ENCODE measurements at places on chromosomes 3 and 15. TPM values are rescaled to one million over a fixed set of nuclear protein-coding genes. Genes with fewer than 3 reads are reported as not detected.
A peak's percentile ranks its signal among the peaks of the same experiment; 100 is the strongest.

- H3K4me1 ChIP-seq, result peaks cover 15% of the 10 kb centered on the region
- peaks cover 2% of the 10 kb centered on the region for H3K36me3 ChIP-seq
- H3K4me3 ChIP-seq, result no peak overlapping the region
- no peaks in the 10 kb centered on the region for H3K27me3 ChIP-seq
- DNase-seq, result no peak
Measured at GRCh38 chr3:71162221-71162620, 421.3 kb downstream of the FOXP1 start.

- H3K4me1 ChIP-seq, result no peaks in the 10 kb centered on the region
- H3K27me3 ChIP-seq, result peaks cover 3% of the 10 kb centered on the region
- no peak overlapping the region for H3K4me3 ChIP-seq
Measured at GRCh38 chr3:98406034-98406433, 15.6 kb downstream of the OR5K3 start.

- H3K4me1 ChIP-seq, result peaks cover 9% of the 10 kb centered on the region
- no peak overlapping the region for H3K4me3 ChIP-seq
- no peaks in the 10 kb centered on the region for H3K36me3 ChIP-seq
- peaks cover 2% of the 10 kb centered on the region for H3K27me3 ChIP-seq
- H3K27ac ChIP-seq, result no peak overlapping the region
Measured at GRCh38 chr15:98767692-98768091, 119.4 kb downstream of the IGF1R start.

GRCh38 chr3:21328711-21329390 is 422.2 kb downstream of the ZNF385D start:
- no peaks in the 10 kb centered on the region for H3K27me3 ChIP-seq
- H3K27ac ChIP-seq, result no peak overlapping the region
- no peaks in the 10 kb centered on the region for H3K36me3 ChIP-seq
- no peak for DNase-seq
- no peak overlapping the region for H3K4me3 ChIP-seq

DNA sequence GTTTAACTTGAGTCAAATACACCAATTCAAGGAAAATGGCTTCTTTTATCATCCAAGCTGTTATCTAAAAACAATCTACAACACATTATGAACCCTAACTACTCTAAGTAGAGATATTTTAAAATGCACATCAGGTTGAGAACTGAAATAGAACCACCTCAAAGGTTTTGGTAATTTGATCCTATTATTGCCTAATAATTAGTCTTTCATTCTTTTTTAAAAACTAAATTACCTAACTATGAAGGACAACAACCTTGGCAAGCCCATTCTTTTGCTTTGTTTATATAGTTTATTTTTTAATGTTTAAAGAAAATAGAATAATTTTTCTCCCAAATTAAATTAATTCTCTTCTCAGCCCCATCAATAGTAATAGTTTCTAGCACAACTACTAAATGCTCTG is 61.1 kb upstream of the PPIB start:
- H3K4me1 ChIP-seq, result peaks cover 13% of the 10 kb centered on the region
- H3K4me3 ChIP-seq, result no peak overlapping the region
- no peak overlapping the region for H3K27ac ChIP-seq
- H3K36me3 ChIP-seq, result peaks cover 8% of the 10 kb centered on the region
- H3K27me3 ChIP-seq, result peaks cover 2% of the 10 kb centered on the region

GRCh38 chr3:20462723-20463122 is 276.7 kb upstream of the SGO1 start:
- H3K27me3 ChIP-seq, result no peaks in the 10 kb centered on the region
- no peaks in the 10 kb centered on the region for H3K4me1 ChIP-seq
- no peak overlapping the region for H3K4me3 ChIP-seq
- no peaks in the 10 kb centered on the region for H3K36me3 ChIP-seq
- DNase-seq, result no peak
- no peak overlapping the region for H3K27ac ChIP-seq

DNA sequence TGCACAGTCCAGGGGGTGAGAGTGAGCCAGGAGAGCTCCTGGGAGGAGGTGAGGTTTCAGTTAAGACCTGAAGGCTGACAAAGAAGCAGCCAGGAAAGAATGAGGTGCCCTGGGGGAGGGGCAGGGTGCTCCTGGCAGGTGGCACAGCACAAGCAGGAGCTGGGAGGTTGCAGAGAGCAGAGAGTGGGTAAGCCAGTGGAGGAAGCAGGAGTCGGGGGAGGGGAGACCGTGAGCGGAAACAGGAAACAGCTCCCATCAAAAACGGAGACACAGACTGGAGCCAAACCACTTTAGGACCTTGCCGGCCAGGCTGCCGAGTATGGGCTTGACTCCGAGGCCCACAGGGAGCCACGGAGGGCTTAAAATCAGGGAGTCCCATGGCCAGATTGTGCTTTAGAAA is 12.1 kb upstream of the FBLN2 start:
- no peak overlapping the region for H3K4me3 ChIP-seq
- peaks cover 18% of the 10 kb centered on the region for H3K27me3 ChIP-seq
- peaks cover 5% of the 10 kb centered on the region for H3K4me1 ChIP-seq
- no peak for DNase-seq
- no peak overlapping the region for H3K27ac ChIP-seq

GRCh38 chr3:152466784-152467183 is 198.1 kb downstream of the MBNL1 start:
- H3K27ac ChIP-seq, result no peak overlapping the region
- peaks cover 15% of the 10 kb centered on the region for H3K36me3 ChIP-seq
- no peak for DNase-seq
- no peaks in the 10 kb centered on the region for H3K27me3 ChIP-seq
- H3K4me1 ChIP-seq, result peaks cover 6% of the 10 kb centered on the region
- no peak overlapping the region for H3K4me3 ChIP-seq

GRCh38 chr3:54146506-54147239 is 24.3 kb downstream of the CACNA2D3 start:
- no peak for DNase-seq
- H3K36me3 ChIP-seq, result no peaks in the 10 kb centered on the region
- H3K27me3 ChIP-seq, result no peaks in the 10 kb centered on the region
- H3K4me1 ChIP-seq, result no peaks in the 10 kb centered on the region

DNA sequence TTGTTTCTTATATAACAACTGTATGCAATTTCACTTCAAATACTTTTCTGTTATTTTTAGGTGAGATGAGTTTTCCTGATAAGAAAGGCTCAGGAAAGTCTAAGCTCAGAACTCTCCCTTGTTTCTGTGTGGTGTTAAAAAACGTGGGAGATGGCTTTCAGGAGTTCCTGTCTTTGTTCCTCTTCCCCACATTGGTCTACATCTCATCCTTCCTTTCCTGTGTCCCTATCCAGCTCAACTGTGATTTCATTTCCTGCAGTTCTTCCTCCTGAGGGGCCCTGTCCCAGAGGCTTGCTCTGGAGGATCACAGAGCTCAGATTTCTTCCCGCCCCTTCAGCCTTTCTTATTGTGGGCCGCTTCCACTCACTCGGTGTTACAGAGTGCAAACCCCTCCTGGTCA is 11.2 kb downstream of the SEC13 start:
- no peak overlapping the region for H3K27ac ChIP-seq
- peaks cover 70% of the 10 kb centered on the region for H3K36me3 ChIP-seq
- H3K4me3 ChIP-seq, result no peak overlapping the region
- H3K27me3 ChIP-seq, result no peaks in the 10 kb centered on the region
- no peak for DNase-seq

- H3K4me3 ChIP-seq, result peak overlapping the region; percentile 59
- H3K27ac ChIP-seq, result peak overlapping the region; percentile 97
- no peak for DNase-seq
- H3K36me3 ChIP-seq, result peaks cover 51% of the 10 kb centered on the region
- H3K27me3 ChIP-seq, result no peaks in the 10 kb centered on the region
Measured at GRCh38 chr3:4841776-4842440, 137.3 kb upstream of the BHLHE40 start.

GRCh38 chr3:133113526-133113925 is 75.3 kb downstream of the TMEM108 start:
- no peak for DNase-seq
- H3K4me1 ChIP-seq, result no peaks in the 10 kb centered on the region
- H3K36me3 ChIP-seq, result no peaks in the 10 kb centered on the region
- H3K4me3 ChIP-seq, result no peak overlapping the region
- H3K27me3 ChIP-seq, result peaks cover 7% of the 10 kb centered on the region

- H3K36me3 ChIP-seq, result no peaks in the 10 kb centered on the region
- no peak overlapping the region for H3K4me3 ChIP-seq
- DNase-seq, result no peak
- no peak overlapping the region for H3K27ac ChIP-seq
- H3K27me3 ChIP-seq, result peaks cover 10% of the 10 kb centered on the region
Measured at GRCh38 chr3:44061961-44062360, 179.7 kb upstream of the TOPAZ1 start.

DNA sequence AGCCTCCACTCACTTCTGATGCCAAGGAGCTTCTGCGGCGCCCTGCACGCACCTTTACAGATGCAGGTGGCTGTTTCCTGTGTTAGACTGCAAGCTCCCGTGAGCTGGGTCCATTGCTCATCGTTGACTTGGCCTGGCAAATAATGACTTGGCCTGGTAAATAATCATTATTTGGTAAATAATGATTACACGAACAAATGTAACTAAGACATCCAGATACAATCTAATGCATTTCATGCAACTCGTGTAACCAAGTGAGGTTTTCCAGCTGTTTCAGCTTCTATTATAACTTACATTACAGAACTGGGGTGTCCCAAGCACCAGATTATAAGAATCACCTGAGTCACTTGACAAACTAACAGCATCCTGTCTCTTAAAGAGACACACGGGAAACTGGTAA is 92.1 kb upstream of the BHLHE40 start:
- H3K4me1 ChIP-seq, result peaks cover 46% of the 10 kb centered on the region
- DNase-seq, result no peak
- H3K27me3 ChIP-seq, result no peaks in the 10 kb centered on the region
- no peak overlapping the region for H3K4me3 ChIP-seq
- H3K36me3 ChIP-seq, result peaks cover 12% of the 10 kb centered on the region

- no peak for DNase-seq
- H3K4me3 ChIP-seq, result no peak overlapping the region
- H3K27ac ChIP-seq, result no peak overlapping the region
- peaks cover 23% of the 10 kb centered on the region for H3K27me3 ChIP-seq
- H3K36me3 ChIP-seq, result no peaks in the 10 kb centered on the region
- no peaks in the 10 kb centered on the region for H3K4me1 ChIP-seq
Measured at GRCh38 chr3:157501863-157502262, 1.4 kb downstream of the VEPH1 start.

- no peak overlapping the region for H3K27ac ChIP-seq
- peaks cover 68% of the 10 kb centered on the region for H3K27me3 ChIP-seq
- DNase-seq, result no peak
- peaks cover 9% of the 10 kb centered on the region for H3K36me3 ChIP-seq
- H3K4me3 ChIP-seq, result no peak overlapping the region
- H3K4me1 ChIP-seq, result no peaks in the 10 kb centered on the region
Measured at GRCh38 chr3:147392625-147392946, 13.8 kb downstream of the ZIC4 start.

DNA sequence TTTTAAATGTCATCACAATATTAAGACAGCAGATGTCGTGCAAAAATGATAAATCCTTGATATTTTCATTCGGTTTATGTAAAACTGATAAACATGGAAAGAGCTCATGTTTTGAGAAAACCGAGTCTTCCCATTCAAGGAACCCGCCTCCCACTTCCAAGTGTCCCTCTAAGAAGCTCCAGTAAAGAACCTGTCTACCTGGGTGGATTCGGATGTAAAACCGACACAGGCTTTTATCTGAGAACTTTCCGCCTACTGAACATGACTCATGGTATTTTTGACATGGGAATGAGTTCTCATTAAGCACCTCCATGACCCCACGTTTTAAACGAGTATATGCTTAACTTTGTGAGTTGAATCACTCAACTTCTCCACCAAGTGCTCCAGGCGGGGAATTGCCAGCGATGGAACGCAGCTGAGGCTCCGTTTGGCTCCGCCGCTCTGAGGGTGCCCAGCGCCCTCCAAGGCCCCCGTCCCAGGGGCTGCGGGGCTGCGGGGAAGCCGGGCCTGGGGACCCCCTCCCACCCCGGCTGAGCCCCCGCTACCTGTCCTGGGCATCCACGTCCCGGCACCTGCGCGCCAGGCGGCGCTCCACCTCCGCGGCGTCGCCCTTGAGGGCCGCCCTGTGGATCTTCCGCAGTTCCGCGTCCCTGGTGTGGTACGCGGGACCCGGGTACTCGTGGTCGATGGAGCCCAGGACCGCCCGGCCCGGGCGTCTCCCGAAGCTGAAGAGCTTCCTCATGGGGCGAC is 119.9 kb downstream of the LMLN start:
- H3K4me1 ChIP-seq, result peaks cover 17% of the 10 kb centered on the region
- H3K27ac ChIP-seq, result no peak overlapping the region
- peak overlapping the region; percentile 81 for H3K4me3 ChIP-seq
- peaks cover 63% of the 10 kb centered on the region for H3K27me3 ChIP-seq
- no peaks in the 10 kb centered on the region for H3K36me3 ChIP-seq

DNA sequence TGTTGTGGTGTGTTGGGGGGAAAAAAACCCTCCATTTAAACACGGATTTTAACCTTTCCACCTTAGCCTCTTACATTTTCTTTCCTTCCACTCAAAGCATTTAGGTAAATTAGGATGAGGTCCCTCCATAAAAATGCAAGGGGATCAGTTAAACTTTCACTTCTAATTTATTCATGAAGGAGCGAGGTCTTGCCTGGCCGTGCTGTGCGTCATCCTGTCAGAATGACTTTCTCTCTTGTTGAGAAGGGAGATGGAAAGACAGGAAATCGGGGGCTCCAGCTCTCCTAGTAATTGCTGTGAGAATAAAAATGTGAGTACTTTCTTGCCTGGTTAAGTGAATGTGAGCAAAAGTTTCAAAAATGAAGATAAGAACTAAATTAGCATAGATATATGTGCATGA is 962.3 kb upstream of the NR2F2 start:
- no peak overlapping the region for H3K27ac ChIP-seq
- peaks cover 2% of the 10 kb centered on the region for H3K27me3 ChIP-seq
- no peaks in the 10 kb centered on the region for H3K36me3 ChIP-seq
- no peak for DNase-seq
- H3K4me3 ChIP-seq, result no peak overlapping the region
- no peaks in the 10 kb centered on the region for H3K4me1 ChIP-seq

- no peaks in the 10 kb centered on the region for H3K36me3 ChIP-seq
- DNase-seq, result no peak
- no peaks in the 10 kb centered on the region for H3K27me3 ChIP-seq
Measured at GRCh38 chr3:172559020-172559419, 35.8 kb upstream of the TNFSF10 start.

- H3K27me3 ChIP-seq, result peaks cover 10% of the 10 kb centered on the region
- DNase-seq, result no peak
- no peaks in the 10 kb centered on the region for H3K4me1 ChIP-seq
- no peak overlapping the region for H3K27ac ChIP-seq
- no peak overlapping the region for H3K4me3 ChIP-seq
Measured at GRCh38 chr3:115760716-115761115, 137.4 kb downstream of the GAP43 start.

DNA sequence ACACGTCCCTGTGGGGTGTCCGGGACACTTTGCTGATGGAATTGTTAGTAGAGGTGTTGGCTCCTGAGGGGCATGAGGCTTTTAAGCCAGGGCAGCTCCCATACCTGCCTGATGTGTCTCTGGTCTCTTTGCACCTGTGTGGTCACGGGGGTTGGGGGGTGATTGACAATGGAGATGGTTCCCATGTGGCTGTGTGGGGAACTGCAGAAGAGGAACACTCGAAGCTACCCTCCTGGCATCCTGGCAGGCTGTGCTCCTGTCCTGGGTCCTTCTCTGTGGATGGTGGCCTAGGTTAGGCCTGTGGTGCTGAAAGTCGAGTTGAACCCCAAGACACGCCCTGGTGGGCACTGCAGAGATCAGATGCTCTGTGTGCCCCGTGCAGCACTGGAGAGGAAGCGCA is 73.4 kb downstream of the HMCES start:
- peaks cover 3% of the 10 kb centered on the region for H3K27me3 ChIP-seq
- H3K4me3 ChIP-seq, result no peak overlapping the region
- no peak for DNase-seq
- H3K27ac ChIP-seq, result no peak overlapping the region
- H3K36me3 ChIP-seq, result no peaks in the 10 kb centered on the region

SPESP1 gene
- 1.2 TPM for total RNA-seq

RAD51 gene
- total RNA-seq, result 62.4 TPM

XCR1 gene
- total RNA-seq, result 0.05 TPM

ZXDC gene
- total RNA-seq, result 29.2 TPM

SAMD7 gene
- not detected for total RNA-seq

PRSS50 gene
- total RNA-seq, result not detected

MYO9A gene
- total RNA-seq, result 15.2 TPM

MORC1 gene
- not detected for total RNA-seq

ZNF620 gene
- 6.0 TPM for total RNA-seq

IL16 gene
- total RNA-seq, result 111 TPM

Measured in activated T-helper 1 cell treated with anti-CD3 and anti-CD28 coated beads, Interleukin-12 subunit alpha, Interleukin-12 subunit beta, Interleukin-2, Interleukin-4 antibody, amounts not matched to agents 30 ng/mL and 10 ng/mL and 1 ng/mL, durations not matched to agents 14 hours and 24 hours and 36 hours (primary cell).